Heart left ventricle (tissue), 16 donors: ENCODE measurements at places on chromosomes 7 and 10. TPM values are rescaled to one million over a fixed set of nuclear protein-coding genes. Genes with fewer than 3 reads are reported as not detected.

- DNase-seq = no peak
Measured at GRCh38 chr10:43403911-43404703, 4.9 kb downstream of the HNRNPF start.

VWA2 gene
- 0.03 TPM for polyA plus RNA-seq

DNA sequence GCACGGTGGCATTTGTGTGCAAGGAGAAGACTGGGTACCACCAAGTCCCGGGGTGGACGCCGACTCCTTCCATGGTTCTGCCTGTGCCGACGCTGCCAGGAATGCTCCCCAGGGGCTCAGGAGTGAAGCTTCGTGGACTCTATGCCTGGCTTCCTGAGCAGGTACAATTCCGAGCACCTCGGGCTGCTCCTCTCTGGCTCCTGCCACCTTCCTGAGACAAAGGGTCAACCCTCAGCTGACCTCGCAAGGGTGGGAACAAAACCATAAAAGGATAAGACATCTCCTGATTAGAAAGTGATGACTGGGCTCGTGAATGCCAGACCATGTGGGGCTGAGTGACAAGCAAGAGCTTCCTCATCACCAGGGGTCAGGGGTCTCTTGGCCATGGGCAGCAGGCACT lies 31.8 kb downstream of the CALML3 start:
- DNase-seq = no peak

DNA sequence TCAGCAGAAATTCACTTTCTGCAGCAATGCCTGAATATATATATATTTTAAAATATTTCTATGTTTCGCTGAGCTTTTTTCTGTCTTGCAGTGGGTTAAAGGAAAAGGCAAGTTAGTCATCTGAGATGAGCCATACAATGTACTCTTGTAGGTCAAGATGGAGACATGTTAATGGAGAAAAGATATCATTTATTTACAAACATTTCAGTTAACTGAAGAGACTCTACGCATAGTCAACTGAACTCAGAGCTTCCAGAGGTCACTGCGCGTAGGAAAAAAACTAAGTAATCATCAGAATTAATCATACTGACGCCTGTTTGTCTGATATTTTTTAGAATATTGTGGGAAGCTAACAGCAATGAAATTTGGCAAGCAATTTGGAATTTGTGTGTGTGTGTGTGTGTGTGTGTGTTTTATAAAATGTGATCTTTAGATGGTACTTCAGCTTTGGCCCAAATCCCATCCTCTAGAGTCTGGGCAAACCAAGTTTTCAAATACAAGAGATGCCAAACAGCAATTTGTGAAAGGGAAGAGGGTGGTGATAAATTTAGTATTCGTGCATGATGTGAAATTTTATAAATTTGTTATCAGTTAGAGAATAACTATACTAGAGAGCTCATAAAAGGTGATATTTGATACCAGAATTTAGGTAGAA lies 193.9 kb upstream of the AGR3 start:
- no peak for DNase-seq

SFMBT2 gene
- polyA plus RNA-seq = 9.6 TPM

DNA sequence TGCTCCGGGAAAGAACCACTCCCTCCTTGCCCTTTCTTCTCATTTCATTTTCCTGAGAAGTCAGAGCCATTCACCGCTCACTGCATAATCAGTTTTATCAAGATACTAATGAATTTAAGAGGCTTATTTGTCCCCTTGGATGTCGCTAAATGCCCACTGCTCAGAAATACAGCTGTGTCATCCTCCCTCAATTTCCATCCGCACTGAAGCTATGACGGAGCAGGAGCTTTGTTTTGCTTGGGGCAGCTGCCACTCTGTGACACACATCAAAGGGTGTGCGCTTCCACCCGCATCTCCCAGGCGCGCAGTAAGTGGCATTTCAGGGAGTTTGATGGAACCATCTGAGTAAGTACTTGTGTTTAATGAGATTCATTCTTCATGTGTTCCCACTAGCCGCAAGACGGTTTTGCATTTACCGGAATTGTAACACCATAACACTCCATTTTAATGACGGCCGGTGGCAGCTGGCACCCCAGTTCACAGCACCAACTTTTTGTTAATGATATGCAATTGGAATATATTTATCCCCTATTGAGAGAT lies 103.8 kb upstream of the PARD3 start:
- DNase-seq = no peak

LAMB1 gene
- polyA plus RNA-seq = 51.6 TPM

GRCh38 chr7:98630149-98630548 lies 13.1 kb downstream of the NPTX2 start:
- DNase-seq = no peak

GRCh38 chr7:19248681-19249080 lies 103.5 kb upstream of the FERD3L start:
- DNase-seq = no peak

DNA sequence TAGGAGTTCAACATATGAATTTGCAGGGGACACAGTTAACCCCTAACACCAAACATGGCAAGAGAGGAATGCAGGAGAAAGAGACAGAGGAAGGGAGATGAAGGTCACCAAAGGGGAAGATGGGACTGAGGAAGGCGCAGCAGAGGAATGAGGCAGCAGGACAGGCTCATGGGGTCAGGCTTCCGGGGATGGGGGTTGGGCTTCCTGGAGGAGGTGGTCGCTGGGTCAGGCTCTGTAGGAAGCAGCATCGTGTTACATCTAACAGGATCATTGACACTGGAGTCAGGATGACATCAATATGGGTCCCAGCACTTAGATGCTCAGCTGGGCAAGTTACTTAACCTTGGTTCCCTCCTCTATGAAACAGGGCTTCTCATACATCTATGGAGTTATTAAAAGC lies 113.2 kb downstream of the NPTX2 start:
- no peak for DNase-seq

EGFR gene
- 2.3 TPM for polyA plus RNA-seq

MMS19 gene
- polyA plus RNA-seq = 43.9 TPM

GRCh38 chr7:121953601-121954000 lies 80.6 kb downstream of the PTPRZ1 start:
- no peak for DNase-seq

SPACDR gene
- polyA plus RNA-seq = 0.61 TPM

INMT gene
- 15.7 TPM for polyA plus RNA-seq

TMEM236 gene
- polyA plus RNA-seq = 0.25 TPM

- DNase-seq = no peak
Measured at GRCh38 chr7:154911862-154912455, 91.0 kb downstream of the PAXIP1 start.

CDC14C gene
- not detected for polyA plus RNA-seq

- DNase-seq = no peak
Measured at GRCh38 chr10:73586583-73586984, 4.6 kb downstream of the USP54 start.

- DNase-seq = no peak
Measured at GRCh38 chr10:12482587-12482986, 133.2 kb downstream of the CAMK1D start.

OPN4 gene
- polyA plus RNA-seq = 0.03 TPM

GRCh38 chr10:116656044-116656443 lies 35.3 kb downstream of the PNLIPRP2 start:
- no peak for DNase-seq

VENTX gene
- 0.58 TPM for polyA plus RNA-seq

CLEC5A gene
- 0.27 TPM for polyA plus RNA-seq
